Hindlimb muscle (tissue), 1 donor: ENCODE measurements at places on chromosomes 12 and 14. TPM values are rescaled to one million over a fixed set of nuclear protein-coding genes. Genes with fewer than 3 reads are reported as not detected.
A peak's percentile ranks its signal among the peaks of the same experiment; 100 is the strongest.

- DNase-seq, result no peak
Measured at GRCh38 chr12:126949558-126949957, 1317.4 kb upstream of the TMEM132C start.

DNA sequence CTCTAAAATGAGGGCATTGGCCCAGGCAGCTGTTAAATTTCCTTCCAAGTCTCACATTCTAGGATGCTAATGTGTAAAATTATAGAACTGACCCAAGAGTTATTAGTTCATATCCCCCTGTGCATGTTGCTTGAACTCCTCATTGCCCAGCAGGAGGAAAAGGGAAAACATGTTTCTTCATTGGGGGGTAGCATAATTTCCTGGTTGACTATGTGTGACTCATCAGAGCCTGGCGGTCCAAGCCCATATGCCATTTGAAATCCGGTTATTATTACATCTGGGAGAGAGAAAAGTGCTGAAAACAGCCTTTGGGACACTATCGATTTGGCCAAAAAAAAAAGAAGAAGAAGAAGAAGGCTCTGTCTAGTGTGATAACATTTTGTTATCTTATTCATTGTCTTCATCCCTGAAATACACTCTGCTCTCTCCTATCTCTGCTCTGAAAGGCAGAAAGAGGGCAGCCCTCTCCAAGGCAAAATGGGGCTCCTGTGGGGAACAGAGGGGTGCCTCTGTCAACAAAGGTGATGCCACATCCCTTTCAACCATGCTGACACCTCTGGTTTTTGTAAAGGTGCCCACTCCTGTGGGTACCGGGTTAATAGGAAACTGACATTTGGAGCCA, 114.2 kb downstream of the DAD1 start:
- DNase-seq, result no peak

- DNase-seq, result no peak
Measured at GRCh38 chr14:95439881-95440280, 76.6 kb downstream of the SYNE3 start.

GRCh38 chr14:85566603-85567002, 36.7 kb downstream of the FLRT2 start:
- peak; percentile 15 for DNase-seq

DNA sequence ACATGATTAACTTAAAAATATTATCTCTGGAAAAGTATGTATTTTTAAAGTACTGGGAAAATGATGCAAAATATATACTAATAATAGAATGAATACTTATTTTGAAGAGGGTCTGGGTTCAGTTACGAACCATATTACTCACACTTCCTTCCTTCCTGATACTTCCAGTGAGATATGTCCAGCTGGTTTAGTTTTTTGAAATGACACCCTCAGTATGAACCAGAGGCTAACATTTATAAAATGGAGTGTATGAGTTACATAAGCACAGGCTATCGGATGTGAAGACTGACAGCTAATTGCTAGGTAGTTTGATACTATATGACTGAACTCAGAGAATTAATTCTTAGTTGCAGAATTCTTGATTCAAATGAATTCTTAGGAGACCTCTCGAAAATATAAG, 122.9 kb downstream of the OTOGL start:
- DNase-seq, result no peak

GRCh38 chr12:68800294-68800693, 7.7 kb upstream of the MDM2 start:
- DNase-seq, result no peak

DNA sequence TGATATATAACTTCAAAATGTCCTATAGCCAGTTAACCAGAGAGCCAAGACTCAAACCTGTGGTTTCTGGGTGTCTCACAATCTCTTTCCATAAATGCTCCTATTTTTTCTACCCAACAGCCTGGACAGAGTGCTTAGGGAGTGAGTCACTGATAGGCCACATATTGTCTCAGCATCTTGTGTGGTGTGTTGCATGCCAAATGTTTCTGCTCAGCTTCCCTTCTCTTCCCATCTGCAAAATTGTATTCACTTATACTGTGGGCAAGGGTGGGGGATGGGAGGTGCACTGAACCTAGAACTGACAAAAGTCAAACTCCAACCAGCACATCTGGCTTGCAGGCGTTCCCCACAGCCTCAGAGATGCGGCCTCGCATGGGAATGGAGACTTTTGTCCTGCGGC, 123.3 kb downstream of the KCNA5 start:
- no peak for DNase-seq

DNA sequence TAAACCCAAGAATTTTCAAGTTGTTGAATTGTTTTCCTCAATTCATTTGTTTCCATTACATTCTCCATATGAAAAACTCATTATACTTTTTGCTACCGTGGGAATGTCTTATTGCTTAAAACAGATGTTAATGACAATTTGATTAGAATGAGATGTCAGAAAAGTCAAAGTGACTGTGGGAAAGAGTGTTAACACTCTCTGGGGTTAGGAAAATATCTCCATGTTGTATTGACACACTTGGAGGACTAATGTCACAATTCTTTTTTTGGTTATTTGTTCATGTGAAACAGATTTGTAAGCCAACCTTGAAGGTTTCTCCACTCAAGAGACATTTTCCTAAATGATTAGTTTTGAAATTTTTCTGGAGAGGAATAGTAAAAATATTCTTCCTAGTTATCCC, 47.2 kb upstream of the CMAS start:
- DNase-seq, result no peak

DNA sequence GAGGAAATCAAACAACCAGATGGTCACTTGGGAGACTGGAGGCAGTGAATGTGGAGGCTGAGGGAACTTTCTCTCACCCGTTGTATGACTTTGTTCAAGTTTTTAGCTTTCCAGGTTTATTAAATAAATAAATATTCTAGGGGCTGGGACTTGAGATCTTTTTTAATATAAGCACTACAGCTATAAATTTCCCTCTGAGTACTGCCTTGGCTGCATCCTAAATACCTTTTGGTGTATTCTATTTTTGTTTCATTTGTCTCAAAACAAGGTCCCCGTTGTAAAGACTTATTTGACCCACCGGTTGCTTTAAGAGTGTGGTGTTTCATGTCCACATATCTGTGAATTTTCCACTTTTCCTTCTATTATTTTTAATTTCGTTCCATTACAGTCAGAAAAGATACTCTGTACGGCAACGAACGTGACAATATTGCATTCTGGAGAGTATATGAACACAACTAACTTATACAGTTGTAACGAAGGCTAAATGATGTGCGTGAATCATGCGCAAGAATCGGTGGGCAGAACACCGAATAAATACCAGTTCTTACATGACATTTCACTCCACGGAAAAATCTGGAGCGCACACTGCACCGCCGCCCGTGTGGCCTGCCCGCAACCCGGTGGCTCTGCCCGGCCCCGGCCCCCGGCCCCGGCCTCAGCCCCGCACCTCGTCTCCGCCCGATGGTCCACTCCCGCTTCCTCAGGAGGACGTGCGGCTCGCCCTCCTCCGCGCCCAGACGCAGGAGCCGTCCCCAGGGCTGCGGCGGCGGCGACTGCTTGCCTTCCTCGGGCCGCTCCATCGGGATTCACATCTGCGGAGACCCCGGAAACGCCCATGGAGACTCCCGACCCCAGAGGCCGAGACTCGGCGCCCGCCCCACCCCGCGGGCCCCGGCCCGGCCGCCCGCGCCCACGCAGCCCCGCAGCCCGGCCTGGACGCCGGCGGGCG, 602 bp downstream of the CHFR start:
- no peak for DNase-seq

DNA sequence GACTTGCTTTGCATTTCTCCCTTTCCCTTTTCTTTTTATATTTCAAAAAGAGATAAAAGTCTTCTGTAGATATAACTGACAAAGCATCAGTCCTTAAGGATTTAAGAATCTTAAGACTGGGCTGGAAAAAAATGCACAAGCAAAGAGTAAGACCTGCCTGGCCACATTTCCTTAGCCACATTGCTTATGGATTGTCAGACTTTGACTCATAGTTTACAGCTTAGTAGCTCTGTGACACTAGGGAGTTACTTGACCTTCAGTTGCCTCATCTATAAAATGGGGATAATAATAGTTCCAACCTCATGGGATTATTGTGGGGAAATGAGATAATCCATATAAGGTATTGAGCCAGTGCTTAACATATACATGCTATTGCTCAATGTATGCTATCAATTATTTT, 66.4 kb upstream of the STK38L start:
- no peak for DNase-seq

- no peak for DNase-seq
Measured at GRCh38 chr12:108668542-108668941, 34.8 kb upstream of the SELPLG start.

GRCh38 chr12:24596768-24597388, 352.0 kb downstream of the BCAT1 start:
- no peak for DNase-seq

- no peak for DNase-seq
Measured at GRCh38 chr14:23561259-23561658, 5.2 kb downstream of the THTPA start.

DNA sequence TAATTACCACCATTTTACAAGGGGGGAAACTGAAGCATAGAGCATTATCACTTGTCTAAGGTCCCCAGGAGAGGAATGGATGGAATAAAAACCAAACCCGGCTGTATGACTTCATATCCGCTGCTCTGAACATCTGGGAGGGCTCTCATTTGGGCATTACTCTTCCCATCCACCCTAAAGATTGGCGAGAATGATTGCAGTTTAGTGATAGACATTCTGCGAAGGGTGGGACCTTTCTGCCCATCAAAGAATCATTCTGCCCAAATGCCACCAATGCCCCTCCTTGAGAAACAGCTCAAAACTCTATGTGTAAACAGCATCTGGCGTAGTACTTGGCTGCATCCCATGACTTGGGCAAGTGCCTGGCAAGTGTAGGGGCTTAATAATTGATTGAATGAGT, 11.6 kb downstream of the CHST11 start:
- no peak for DNase-seq

DNA sequence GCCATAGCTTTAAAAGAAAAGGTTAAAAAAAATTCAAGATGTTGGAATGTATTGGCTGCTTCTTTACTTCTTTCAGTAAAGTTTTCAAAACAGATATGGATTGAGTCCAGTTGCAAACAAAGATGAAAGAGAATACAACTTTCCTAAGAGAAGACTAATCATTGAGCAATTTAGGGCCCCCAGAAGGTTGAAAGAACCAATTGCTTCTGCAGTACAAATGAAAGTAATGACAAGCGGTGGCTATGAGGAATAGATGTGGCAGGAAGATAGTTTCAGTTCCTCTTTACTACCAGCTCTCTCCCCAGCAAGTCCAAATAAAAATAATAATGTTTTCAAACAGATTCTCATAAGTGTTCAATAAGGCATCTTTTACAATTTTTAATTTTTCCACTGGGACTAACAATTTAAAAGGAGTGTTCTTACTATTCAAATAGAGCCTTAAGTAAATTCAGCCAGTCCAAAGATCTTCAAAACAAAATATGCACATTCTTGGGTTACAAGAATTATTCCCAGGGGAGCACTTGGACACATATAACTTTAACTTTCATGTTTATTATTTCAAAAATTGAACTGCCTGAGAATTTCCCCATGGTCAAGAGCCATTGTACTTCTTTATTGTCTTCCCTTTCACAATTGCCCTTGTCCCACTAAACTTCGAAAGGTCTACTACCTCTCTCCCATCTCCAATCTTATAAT, 62.3 kb upstream of the PPP1R12A start:
- no peak for DNase-seq

DNA sequence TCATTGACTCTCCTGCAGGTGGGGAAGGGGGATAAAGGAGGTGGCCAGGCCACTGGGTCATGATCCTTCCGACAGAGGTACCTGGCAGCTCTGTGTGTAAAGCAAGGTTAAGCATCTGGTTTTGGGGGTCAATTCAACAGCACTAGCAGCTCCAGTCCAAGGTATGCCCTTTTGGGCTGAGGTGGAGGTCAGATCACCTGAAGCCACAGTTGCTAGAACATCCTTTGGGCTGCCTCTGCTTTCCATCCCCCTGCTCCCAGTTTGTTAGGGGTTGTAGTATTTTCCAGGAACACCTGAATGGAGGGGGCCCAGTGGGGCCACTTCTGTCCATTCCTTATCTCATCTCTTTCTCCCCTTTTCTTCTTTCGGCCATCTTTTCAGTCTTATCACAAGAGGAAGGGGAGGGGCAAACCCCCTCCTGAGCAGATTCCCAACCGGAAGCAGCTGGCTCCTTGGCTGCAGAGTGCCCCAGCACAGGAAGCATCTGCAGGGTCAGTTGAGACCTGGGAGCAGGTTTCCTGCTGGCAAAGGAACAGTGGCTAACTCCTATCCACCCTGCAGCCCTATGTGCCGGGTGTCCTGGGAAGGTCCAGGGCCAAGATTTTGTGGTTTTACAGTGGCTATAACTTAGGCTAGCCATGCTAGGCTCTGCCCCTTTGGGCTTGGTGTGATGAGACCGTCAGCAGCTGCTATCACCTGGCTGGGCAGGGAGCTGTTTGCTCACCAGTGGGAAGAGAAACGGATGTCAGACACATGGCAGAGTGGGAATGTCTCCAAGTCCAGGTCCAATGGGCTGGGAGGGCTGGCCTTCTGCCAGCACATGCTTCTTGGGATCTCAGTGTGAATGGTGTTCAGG, 40.2 kb downstream of the SH2B3 start:
- DNase-seq, result no peak

DNA sequence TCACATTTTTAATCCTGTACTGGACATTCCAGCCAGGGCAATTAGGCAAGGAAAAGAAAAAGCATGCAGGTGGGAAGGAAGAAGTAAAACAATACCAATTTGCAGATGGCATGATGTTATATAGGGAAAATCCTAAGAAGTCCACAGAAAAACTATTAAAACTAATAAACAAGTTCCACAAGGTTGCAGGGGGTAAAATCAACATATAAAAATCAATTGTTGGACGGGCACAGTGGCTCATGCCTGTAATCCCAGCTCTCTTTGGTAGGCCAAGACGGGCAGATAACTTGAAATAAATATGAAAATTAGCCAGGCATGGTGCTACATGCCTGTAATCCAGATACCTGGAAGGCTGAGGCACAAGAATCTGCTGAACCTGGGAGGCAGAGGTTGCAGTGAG, 31.9 kb downstream of the SEC23A start:
- no peak for DNase-seq

DNA sequence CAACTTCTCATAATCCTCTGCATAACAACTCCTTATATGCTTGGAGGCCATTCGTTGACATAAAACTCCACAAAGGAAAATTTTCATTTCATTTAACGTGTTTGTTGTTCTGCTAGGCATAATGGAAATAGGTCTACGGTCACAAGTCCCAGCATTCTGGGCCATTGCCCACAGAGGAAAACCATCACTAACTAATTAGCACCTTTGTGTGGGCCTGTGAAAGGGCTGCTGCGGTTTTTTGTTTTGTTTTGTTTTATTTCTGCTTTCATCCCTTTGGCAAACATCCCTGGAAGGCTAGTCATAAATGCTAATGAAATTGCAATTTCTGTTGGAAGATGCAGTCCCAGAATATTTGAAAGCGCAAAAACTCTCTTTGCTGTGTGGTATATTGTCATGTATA, 180.3 kb downstream of the RMST start:
- DNase-seq, result no peak

Gene NGB
- not detected for polyA plus RNA-seq

Gene NOC4L
- polyA plus RNA-seq, result 16.2 TPM

Gene IL31
- polyA plus RNA-seq, result not detected

Gene DIO2
- 1.9 TPM for polyA plus RNA-seq

Gene CLEC7A
- 4.2 TPM for polyA plus RNA-seq

Gene SPATS2
- polyA plus RNA-seq, result 27.2 TPM

Gene PRR4
- polyA plus RNA-seq, result 4.1 TPM

Gene IFT43
- 24.3 TPM for polyA plus RNA-seq
